Fibroblast of skin of left quadriceps (primary cell): ENCODE measurements at places on chromosomes 3 and 15.

- DNase-seq = no peak
Measured at GRCh38 chr15:101045835-101046691, 126.9 kb downstream of the LRRK1 start.

DNA sequence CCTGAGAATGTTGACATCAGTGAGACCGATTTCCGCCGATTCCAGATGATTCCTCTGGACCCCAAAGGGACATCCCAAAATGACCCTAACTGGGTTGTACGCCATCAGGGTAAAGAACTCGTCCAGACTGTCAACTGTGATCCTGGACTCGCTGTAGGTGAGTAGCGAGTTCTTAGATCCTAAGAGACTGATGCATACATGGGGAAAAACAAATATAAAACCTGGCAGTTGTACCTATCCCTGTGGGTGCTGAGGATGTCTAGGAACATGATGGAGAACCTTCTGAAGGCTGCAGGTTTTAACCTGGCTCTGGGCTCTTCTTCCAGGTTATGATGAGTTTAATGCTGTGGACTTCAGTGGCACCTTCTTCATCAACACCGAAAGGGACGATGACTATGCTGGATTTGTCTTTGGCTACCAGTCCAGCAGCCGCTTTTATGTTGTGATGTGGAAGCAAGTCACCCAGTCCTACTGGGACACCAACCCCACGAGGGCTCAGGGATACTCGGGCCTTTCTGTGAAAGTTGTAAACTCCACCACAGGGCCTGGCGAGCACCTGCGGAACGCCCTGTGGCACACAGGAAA lies 12.3 kb downstream of the THBS1 start:
- peak; percentile 12 for DNase-seq

DNA sequence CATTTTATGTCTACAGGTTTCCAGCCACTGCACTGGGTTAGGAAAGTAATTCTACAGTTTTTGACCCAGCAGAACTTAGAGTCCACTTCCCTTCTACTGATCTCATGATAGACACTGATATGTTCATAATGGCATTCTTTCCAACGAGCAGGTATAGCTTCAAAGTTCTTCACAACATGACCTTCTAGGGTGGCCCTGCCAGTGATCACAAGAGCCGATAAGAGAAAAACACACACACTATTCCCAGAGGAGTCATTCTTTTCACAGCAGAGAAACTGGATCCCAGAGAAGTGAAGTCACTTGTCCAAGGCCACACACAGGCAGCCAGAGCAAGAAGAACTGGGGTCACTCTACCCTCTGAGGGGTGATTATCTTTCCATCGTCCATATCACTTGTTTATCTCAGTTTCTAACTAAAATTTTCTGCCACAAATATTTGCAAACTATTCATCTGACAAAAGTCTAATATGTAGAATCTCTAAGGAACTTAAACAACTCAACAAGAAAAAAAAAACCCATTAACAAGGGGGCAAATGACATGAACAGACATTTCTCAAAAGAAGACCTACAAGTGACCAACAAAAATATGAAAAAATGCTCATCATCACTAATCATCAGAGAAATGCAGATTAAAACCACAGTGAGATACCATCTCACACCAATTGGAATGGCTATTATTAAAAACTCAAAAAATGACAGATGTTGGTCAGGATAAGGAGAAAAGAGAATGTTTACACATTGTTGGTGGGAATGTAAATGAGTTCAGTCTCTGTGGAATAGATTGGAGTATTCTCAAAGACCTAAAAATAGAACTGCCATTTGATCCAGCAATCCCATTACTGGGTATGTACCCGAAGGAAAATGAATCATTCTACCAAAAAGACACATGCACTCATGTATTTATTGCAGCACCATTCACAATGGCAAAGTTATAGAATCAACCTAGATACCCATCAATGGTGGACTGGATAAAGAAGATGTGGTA lies 31.5 kb downstream of the SPTSSB start:
- no peak for DNase-seq

GRCh38 chr15:39756806-39757522 lies 25.7 kb downstream of the FSIP1 start:
- peak; percentile 58 for DNase-seq

DNA sequence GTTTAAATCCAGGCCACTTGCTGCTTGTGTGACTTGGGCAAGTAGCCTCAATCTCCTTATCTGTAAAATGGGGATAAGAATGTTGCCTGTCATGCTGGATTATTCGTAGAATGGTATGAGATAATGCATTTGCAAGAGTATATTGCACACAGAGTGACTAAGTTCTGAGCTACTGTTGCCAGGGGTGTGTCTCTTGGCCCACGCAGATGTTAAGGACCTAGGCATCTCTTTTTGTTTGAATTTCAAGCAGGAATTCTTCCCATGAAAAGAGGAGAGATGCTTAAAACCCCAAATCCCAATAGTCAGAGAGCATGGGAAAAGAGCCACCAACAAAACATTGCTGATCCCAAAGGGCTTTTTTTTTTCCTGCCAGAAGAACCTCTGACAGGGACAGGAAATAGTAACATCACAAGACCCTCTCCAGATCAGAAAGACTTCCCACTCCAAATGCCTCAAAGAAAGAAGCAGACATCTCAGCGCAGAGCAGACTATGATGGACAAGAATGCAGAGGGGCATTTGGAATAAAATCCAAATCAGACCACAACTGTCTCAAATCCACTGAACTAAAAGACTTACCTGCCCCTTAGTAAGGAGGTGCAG lies 90.5 kb downstream of the MRPL46 start:
- no peak for DNase-seq

- DNase-seq = no peak
Measured at GRCh38 chr15:48313216-48313615, 18.0 kb upstream of the DUT start.

GRCh38 chr15:94246016-94246415 lies 14.7 kb downstream of the MCTP2 start:
- no peak for DNase-seq

DNA sequence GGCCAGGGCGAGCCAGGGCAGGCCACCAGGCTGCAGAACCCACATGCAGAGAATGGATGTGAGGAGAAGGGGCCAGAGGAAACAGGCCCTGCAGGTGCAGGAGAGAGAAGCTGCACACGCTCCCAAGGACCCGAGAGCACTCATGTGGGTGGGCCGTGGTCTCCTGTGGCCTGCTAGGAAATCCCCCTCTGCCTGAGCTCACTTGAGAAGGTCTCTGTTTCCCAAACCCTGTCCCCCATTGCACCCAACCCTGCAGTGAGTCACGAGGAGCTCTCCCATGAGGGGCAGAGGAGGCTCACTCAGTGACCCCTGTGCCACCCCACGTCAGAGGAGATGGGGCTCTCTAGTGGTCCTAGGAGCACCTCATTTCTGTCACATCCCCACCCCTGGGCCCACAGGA lies 111.1 kb downstream of the KLF13 start:
- no peak for DNase-seq

- no peak for DNase-seq
Measured at GRCh38 chr15:40846841-40847222, 3.0 kb downstream of the SPINT1 start.

DNA sequence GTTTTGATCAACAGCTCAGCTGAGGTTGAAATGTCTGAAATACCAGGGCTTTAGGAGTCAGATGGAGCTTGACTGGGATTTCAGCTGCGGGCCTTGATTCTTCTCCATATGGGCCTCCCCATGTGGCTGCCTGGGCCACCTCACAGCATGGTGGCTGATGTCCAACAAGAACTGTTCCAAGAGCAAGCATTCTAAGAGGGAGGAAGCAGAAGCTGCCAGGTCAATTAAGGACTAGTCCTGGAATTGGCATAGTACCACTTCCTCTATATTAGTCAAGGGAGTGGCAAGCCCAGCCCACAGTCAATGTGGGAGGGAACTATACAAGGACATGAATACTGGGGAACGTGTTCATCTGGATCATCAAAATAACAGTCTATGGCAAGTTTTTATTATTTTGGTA lies 181.7 kb upstream of the ANKRD28 start:
- no peak for DNase-seq

DNA sequence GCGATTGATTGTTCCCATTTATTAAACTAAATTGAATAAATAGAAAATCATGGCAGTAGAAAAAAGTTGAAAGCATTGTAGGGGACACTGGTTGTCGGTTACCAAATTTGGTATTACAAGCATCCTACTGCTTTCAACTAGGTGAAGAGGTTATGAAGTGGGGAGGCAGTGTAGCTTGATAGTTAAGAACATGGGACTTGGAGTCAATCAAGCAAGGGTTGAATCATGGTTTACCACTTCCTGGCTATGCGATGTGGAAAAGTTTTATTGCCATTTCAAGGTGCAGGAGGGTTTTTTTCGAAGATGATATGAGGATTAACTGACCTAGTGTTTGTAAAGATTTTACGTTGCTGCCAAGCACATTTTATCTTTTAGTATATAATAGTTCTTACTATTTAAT lies 318.2 kb upstream of the KCNH8 start:
- DNase-seq = no peak

DNA sequence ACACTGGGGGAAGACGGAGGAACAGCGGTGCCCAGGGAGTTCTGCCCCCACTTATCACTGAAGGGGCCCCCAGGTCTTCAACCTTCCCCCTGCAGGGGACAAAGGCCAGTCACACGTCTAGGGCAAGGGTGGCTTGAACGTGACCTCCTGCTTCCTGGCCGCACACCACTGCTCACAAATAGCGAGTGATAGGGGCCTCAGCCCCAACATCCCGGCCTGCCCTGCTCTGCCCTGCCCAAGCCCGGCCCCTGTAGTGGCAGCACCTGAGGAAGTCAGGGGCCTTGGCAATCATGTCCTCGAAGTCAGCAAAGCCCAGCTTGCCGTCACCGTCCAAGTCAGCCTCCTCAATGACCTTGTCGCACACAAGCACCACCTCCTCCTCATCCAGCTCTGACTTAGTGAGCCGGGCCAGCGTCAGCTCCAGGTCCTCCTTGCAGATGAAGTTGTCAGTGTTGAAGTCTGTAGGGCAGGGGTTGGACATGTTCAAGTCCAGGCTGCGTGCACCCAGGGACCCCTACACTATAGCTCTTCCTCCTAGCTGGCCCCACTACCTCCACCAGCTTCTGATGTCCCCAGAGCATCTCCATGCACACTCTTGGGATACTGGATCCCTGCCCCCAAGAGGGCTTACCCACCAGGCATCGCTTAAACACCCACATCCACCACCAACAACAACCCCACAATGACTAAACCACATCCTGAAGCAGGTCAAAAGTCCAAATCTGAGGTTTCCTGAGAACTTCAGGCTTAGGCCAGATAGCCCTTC lies 13.3 kb downstream of the SH2D7 start:
- DNase-seq = no peak

- DNase-seq = no peak
Measured at GRCh38 chr3:133023362-133023761, 14.8 kb upstream of the TMEM108 start.

- DNase-seq = no peak
Measured at GRCh38 chr3:54127499-54128056, 5.2 kb downstream of the CACNA2D3 start.

- DNase-seq = no peak
Measured at GRCh38 chr3:145006271-145006670, 1034.6 kb downstream of the DIPK2A start.

GRCh38 chr3:79009861-79010260 lies 757.9 kb downstream of the ROBO1 start:
- no peak for DNase-seq

DNA sequence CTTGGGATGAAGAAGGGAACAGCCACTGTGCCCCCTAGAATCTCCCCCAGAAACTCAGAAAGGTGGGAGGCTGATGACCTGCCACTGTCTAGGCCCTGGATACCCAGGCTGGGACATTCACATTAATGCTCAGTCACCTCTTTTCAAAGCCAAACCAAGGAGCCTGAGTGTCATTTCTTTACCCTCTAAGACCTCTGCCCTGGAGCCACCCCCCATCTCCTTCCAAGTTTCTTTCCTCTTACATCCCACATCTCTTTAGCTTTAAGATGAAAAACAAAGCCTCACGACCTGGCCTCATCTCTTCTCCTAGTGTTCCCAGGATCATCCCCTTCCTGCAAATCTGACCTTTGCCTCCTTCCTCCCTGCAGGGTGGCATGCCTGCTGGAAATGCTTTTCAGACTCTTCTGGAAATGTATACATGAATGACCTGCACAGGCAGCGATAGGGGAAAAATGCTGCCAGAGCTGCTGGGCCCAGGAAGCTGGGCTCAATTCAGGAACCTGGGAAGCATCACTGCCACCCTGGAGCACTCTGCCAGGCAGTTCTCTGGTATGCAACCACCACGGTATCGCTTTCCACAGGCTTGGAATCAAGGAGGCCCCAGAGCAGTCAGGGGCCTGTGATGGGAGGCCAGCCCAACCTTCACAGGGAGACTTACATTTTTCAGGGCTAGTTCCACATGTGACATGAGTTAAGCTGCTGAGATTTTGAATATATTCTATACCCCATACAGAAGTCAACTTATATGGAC lies 67.6 kb downstream of the DAPK2 start:
- DNase-seq = no peak

DNA sequence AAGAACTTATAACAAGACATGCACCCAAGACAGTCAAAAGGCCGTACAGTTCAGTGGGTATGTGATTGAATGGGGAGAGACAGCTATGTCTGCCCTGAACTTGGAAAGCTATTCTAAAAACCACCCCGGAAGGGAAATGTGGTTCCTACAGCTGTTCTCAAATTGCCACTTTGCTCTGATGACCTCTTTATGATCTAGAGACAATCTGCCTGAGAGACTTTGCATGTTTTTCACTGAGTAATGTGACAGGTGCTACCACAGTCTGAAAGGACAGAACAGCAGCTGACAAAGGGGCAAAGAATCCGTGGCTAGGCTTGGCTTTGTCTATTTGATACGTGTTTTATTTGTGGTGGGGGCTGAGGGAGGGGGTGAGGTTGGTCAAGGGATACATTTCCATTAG lies 148.3 kb upstream of the NPHP3 start:
- no peak for DNase-seq

DNA sequence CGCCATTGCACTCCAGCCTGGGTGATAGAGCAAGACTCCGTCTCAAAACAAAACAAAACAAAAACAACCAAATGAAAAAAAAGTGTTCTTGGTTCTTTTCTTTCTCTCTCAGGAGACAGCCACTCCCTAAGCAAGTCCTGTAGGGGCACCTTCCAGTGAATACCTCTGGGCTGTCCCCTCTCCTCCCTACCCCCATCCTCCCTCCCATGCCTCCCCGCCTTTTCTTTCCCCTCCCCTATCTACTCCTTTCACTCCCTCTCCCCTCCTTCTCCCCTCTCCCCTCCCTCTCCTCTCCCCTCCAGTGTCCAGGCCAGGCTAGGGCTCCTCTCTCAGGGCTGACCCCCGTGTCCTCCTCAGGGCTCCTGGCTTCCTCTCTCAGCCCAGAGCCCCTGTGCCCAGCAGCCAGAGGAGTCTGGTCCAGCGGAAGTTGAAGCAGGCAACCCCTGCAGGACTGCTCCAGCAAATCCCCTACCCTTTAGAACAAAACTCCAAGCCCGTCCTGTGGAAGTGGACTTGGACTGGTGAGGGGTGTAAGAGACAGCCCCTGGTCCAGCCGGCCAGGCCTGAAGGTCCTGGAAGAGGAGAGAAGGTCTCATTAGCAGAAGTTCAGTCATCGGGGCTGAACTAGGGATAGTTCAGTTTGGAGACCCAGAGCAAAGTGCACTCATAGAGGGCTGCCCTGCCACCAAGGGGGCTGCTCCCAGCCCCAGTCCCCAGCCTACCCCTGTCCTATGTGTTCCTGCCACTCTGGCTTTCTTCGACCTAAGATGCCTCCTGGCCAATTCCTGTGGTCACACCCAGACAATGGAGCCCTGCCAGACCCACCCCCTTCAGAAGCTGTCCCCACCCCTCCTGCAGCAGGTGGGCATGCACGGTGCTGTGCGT lies 79.8 kb upstream of the IQSEC1 start:
- DNase-seq = no peak
